ENCODE measurements at places on chromosomes 3 and 15.
A peak's percentile ranks its signal among the peaks of the same experiment; 100 is the strongest.

DNA sequence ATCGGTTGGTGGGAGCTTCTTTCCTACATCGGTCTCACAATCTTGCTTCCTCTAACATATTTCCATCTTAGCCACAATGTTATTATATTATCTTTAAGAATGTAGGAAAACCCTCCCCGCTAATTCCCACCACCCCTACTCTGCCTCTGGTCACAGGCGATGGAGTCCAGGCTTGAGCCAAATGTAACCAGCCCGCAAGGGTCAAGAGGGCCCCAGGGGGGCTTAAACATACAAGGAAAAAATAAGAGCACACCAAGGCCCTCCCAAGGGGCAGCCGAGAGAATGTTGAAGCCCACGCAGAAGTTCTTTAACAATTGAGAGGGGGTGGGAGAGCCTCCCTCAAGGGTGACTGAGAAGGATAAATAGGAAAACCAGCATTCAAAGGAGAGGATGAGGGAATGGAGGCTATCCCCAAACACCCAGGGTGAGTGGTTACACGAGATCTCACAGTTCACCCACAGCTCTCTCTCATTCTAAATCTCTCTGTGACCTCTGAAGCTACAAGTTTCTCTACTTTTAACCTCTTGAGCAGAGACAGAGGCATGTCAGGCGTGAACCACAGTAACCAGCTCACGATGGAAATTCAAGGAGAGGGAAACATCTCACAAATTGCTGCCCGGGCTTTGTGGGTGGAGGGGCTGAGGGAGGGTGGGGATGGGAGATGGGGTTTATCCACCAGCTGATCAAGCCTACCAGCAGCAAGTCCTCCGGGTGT is 31.4 kb upstream of the UACA start:
- no peak for DNase-seq

GRCh38 chr3:105773291-105773690 is 95.5 kb downstream of the CBLB start:
- DNase-seq = no peak

GRCh38 chr3:124174476-124174875 is 182.6 kb upstream of the ROPN1 start:
- no peak for DNase-seq

DNA sequence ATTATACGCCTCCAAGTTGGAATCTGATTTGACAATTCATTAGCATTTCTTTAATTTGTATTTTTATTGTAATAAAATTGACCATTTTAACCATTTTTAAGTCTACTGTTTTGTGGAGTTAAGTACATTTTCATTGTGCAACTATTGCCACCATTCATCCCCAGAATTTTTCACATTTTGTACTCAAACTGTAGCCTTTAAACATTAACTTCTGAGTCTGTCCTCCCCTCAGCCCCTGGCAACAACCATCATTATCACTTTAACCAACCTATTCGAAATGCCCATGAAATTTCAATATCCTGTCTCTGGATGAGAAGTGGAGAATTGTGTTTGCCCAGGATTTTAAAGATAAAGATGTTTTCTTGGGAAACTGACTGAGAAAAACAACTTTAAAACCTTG is 27.7 kb downstream of the IL1RAP start:
- no peak for DNase-seq

- DNase-seq = no peak
These were observed 1.3 kb downstream of the SMCO1 start for GRCh38 chr3:196513697-196514349.

DNA sequence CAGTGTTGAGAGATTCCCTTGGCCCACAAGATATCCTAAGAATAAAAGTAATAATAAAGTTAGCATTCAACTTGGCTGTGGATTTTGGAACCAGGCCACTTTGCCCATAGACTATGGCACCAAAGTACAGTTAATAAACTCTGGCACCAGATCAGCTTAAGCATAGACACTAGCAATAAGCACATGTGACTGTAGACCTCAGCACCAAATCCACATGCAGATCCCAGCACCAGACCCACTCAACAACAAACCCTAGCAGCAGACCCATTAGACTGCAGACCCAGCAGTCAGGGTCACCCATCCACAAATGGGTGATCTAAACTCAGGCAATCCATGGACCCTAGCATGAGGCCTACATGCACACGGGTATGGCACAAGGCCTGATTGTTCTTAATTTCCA is 384.8 kb upstream of the CADM2 start:
- no peak for DNase-seq

GRCh38 chr3:175260145-175260794 is 401.1 kb downstream of the NAALADL2 start:
- no peak for DNase-seq

- DNase-seq = no peak
These were observed 25.0 kb upstream of the UACA start for GRCh38 chr15:70788114-70789049.

DNA sequence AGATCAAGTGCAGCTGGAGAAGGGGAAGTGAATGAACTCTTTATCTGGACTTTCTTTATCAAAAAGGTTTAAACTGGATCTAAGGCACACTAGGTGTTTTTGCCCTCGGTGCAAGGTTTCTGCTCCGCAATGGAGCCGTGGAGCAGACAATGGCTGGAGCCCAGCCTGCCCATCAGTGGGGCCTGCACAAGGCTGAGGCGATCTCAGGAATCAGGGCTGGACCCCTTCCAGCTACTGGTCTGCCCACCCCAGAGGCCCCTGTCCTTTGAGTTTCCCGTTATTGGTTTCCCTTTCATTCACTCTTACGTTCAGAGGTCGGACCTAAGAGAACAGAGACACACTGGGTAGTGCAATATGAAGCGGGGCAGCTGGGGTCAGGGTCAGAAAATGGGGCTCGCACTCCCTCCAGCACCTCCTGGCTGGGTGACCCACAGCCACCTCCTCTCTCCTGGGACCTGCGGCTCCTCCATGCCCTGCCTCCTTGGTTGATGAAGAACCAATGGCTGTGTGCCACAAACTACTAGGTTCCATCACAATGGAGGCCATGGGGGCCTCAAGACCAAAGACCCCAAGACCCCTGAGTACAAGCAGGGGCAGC is 164.6 kb downstream of the CHSY1 start:
- DNase-seq = no peak

DNA sequence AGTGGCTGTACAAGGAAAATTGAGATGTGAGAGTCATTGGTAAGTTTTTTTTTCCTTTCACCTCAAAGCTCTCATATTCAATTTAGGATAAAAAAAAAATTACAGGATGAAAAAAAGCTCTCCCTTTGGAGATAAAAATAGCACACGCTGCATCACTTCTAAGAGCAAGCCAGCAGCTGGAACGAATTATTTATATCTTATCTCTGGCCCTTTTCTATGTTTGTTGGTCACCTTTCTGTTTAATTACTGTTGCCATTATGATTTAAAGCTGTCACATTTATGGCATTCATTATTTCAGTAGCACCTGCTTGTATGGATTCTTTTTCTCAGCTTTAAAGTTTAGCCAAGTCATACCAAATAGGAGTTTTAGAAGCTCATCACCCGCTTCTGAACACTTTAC is 171.6 kb upstream of the PDZRN3 start:
- no peak for DNase-seq

DNA sequence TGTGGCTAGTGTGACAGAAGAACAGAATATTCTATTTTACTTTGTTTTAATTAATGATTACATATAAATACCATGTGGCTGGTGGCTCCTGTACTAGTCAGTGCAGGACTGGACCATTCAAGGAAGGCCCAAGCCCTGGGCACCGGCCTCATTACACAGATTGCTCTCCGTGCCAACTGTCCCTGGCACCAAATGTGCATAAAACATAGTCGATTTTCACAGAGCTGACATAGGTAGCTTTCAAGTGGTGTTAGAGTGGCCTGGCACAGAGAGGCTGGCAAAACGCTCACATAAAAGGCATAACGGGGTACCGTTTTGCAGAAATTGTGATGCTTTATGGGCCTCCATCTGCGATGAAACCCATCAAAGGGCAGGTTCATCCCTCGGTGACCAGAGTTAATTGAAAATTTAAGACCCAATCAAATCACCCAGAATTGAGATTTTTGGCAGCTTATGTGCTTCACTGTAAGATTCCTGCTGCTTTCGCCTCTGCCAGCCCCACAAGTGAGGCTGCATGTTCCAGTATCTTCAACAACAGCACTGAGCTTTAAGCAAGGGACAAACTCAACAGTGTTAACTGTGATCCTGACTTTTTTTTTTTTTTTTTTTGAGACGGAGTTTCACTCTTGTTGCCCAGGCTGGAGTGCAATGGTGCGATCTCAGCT is 25.9 kb downstream of the RFTN1 start:
- no peak for DNase-seq

- no peak for DNase-seq
These were observed 228.7 kb upstream of the ZNF385D start for GRCh38 chr3:21979706-21980105.

GRCh38 chr3:118803096-118803476 is 231.6 kb downstream of the IGSF11 start:
- no peak for DNase-seq

- DNase-seq = no peak
These were observed 41.1 kb downstream of the LYZL4 start for GRCh38 chr3:42369304-42369703.

GRCh38 chr15:51909584-51909983 is 62.0 kb downstream of the LEO1 start:
- no peak for DNase-seq

- no peak for DNase-seq
These were observed 44.8 kb downstream of the CEMIP start for GRCh38 chr15:80823995-80824394.

GRCh38 chr3:18035641-18036449 is 293.4 kb upstream of the TBC1D5 start:
- no peak for DNase-seq

DNA sequence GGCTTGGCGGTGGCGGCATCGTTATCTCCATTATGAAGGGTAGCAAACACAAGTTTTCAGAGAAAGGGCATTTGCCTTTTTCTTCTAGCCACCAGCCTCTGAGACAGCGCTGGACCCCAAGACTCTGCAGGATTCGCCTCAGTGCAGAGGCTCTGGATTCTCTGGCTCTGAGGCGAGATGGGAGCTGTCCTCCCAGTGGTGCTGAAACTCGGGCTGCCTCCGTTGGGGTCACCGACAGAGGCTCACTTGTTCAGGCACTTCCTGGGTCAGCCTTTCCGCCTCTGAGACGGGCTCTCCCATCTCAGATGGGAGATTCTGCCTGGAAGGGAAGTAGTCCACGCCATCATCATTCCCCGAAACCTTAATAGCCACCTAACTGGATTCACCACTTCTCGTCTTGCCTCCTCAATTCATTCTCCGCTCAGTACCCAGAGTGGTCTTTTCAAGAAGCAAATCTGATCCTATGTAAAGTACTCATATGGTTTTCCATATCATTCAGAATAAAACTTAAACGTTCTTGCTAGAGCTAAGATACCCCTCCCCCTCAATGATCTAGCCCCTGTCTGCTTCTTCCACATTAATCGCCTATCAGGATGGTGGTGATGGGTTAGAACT is 76.9 kb downstream of the RHCG start:
- DNase-seq = no peak

- no peak for DNase-seq
These were observed 3.4 kb downstream of the IGF1R start for GRCh38 chr15:98651581-98652220.

DNA sequence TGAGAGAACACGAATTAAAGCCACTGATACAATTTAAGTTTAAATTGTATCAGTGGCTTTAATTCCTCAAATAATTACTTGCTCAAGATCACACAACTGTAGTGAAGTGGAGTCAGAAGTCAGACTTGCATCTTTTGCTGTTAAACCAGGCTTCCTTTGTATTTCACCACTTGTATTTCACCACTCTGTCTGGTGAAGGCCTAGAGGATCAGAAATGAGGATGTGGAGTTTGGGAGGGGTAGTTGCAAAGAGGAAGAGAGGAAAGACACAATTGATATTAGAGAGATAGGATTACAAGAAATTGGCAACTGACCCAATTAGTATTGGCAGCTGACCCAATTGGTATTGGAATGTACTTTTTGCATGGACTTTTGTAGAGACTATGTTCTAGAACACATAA is 288.1 kb upstream of the GPR149 start:
- DNase-seq = no peak

DNA sequence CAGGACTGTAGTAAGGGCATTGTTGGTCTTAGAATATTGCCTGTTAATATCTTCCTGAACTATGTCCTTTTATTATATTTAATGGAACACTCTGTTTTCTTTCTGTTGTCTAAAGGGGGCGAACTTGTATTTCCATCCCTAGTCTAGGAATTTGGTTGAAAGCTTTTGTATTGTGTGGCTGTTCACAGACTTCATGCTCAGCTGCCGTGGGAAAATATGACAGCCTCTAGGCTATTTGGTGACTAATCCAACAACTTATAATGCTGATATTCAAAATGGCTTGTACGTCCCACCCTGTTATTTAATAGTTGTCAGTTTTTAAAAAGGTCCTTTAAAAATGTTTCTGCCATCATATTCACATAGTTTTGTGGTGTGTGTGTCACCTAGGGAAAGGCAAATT is 202.6 kb downstream of the KLHL25 start:
- DNase-seq = no peak

GRCh38 chr15:100973351-100974111 is 54.4 kb downstream of the LRRK1 start:
- no peak for DNase-seq

DNA sequence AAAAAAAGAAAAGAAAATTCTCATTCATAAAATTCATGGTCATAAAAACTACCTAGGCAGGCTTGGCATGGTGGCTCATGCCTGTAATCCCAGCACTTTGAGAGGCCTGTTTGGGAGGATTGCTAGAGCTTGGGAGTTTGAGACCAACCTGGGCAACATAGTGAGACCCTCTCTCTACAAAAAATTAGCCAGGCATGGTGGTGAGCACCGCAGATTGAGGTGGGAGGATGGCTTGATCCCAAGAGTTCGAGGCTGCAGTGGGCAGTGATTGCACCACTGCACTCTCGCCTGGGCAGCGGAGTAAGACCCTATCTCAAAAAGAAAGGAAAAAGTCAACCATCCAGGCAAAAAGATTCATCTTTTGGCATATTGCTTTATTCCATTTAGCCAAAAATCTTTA is 58.5 kb downstream of the MEIS2 start:
- no peak for DNase-seq

DNA sequence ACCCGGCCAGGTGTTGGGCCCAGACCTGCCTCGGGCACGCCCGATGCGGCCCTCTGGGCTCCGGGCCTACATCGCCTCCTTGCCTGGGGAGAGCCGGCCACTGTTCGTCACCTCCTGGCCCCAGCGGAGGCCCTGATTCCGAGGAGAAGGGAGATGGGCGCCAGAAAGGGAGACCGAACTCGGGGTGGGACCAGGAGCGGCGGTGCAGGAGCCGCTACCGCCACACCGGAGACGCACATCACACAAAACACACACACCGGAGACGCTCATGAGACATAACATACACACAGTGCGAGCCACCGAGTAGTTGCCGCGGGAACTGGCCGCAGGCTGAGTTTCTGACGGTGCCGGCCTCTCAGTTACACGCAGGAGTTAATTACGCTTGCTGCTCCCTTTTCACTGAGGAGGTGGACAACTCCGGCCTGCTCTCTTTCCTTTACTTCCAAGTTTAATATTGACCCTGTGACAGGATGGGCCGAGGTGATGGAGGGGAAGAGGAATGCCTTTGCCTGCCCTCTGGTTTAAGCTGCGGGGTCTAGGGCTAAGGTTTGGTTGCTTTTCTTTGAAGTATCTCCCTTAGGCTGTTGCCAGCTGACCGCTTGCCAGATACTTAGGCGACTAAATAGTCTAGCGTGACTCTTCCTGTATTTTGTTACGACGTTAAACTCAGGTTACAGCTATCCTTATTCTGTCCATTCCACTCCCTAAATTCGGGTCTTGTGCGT is 570 bp downstream of the PCNP start:
- DNase-seq = peak; percentile 22

- no peak for DNase-seq
These were observed 143.0 kb upstream of the GALNT15 start for GRCh38 chr3:16031434-16031833.
